ENCODE measurements at places on chromosomes 11 and 22.

DNA sequence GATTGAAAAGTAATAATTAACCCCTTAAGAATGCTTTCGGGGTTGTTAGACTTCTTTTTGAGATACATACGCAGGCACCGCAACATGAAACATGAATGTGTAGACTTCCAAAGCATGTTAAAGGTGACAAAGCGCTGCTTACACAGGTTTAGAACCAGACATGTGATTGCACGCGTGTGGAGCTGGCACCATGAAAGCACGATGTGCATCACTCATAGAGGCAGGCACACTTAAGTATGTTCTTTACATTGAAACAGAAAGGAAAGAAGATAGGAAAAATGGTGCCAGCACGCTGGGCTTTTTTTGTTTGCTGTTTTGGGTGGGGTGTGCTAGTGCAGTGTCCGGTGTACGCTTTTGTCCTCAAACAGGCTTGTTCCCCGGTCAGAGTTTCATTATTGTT lies 83.6 kb upstream of the PPARA start:
- DNase-seq, result no peak

- DNase-seq, result no peak
Measured at GRCh38 chr11:46285173-46285572, 7.7 kb downstream of the CREB3L1 start.

DNA sequence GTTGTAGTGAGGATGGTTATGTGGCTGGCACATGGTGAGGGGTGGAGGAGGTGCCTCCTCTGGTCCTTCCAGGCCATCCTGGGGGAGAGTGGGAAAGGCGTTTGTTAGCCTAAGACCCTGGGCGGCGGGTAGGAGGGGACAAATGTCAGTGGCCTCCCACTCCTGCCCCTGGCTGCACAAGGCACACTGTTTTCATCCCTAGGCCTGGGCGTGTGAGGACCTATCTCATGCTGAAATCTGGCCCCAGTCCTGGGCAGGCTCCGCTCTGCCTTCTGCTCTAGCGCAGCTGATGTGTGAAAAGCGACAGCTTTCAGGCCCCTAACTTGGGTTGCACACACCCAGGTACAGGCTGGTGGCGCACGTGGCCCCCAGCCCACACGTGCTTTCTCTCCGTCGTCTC lies 32.1 kb downstream of the DAGLA start:
- DNase-seq, result no peak

- DNase-seq, result no peak
Measured at GRCh38 chr22:23181721-23182308, 1.5 kb downstream of the BCR start.

DNA sequence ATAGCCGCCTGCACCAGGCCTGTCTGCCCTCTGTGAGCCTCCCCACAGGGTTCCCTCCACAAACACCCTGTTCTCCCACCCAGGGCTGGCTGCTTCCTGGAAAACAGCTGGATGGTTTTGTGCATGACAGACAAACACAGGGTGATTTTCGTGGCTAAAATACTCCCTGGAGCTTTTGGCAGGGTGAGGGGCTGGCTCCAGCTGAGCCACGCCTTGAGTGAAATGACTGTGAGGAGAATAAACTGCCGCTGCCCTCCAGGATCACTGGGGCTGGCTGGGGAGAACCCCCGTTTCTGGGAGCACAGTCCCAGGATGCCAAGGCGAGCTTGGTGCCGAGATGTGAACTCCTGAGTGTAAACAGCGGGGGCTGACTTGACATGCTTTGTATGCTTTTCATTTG lies 20.3 kb upstream of the PPP6R3 start:
- DNase-seq, result no peak

GRCh38 chr22:25410849-25411248 lies 153.6 kb upstream of the GRK3 start:
- DNase-seq, result no peak

GRCh38 chr11:31823644-31824331 lies 12.7 kb upstream of the PAX6 start:
- DNase-seq, result no peak

DNA sequence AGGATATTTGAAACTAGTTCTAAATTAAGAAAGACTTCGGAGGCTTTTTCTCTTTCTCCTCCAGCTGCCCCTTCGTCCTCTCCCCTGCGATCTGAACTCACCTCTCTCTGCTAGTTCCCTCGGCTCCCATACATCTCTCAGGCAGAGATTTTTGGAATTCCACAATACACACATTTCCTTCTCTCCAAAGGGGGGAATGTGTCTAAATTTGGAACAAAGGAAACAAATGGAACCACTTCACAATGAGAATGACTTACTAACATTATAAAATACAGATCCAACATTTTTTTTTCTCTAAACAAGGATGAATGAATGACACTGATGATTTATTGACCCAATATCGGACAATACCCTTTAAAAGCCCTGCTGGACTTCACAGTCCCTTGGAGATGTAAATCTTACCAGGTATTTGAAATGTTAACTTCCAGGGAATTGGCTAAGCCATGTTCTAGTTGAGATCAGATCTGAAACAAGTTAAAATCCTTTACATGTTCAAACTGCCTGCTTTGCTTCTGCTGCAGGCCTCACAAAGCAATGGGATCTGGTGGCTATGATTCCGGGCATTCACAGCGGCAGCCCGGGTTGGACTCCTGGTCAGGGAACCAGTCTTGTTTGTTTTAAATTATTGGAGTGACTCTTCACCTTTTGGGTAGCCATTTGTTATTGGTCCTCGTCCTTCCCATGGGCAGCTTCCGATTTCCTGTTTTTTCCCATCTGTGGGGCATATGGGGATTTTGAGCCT lies 20.5 kb upstream of the GSTP1 start:
- DNase-seq, result no peak

- no peak for DNase-seq
Measured at GRCh38 chr11:117459979-117460300, 132.3 kb downstream of the CEP164 start.

- DNase-seq, result no peak
Measured at GRCh38 chr22:49601614-49602321, 225.9 kb downstream of the BRD1 start.

DNA sequence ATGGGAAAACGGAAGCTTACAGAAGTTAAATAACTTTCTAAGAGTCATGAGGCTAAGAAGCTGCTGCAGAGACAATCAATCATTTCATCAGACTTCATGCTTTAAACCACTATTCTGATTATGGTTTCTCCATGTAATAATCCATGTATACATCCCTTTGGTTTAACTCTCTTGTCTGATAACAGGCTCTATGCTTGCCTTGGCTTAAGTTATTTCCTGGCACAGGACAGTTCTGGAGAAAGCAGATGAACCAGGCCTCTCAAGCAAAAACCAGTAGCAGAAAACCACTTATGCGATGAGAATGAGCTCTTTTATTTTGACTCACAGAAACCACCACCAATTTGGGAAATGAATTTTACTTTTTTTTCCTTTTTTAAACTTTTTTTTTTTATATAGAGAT lies 6.5 kb upstream of the PCF11 start:
- DNase-seq, result no peak

DNA sequence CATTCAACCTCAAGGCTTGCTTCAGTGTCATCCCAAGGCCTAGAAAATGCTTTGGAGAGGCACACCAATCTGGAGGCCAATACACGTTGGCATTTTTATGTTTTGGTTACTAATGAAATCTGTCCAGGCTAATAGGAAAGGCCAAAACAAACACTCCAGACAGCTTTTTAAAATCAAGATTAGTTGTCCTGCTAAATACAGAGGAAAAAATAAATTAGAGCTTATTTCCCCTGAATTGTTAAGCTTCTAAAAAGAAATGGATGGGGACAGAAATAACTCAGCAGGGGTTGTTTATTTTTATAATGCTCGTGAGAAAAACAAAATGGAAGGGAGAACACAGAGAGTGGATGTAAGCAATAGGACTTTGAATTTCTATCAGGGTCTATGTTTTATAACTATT lies 438.5 kb upstream of the LRRC4C start:
- DNase-seq, result no peak

GRCh38 chr22:23147617-23148387 lies 2.5 kb downstream of the RAB36 start:
- DNase-seq, result no peak

- no peak for DNase-seq
Measured at GRCh38 chr11:91365986-91366585, 858.5 kb upstream of the FAT3 start.

- no peak for DNase-seq
Measured at GRCh38 chr11:77502346-77502905, 28.5 kb upstream of the PAK1 start.

- no peak for DNase-seq
Measured at GRCh38 chr11:63945477-63946163, 6.8 kb downstream of the NAA40 start.
